ENCODE measurements at places on chromosomes 5 and 9. TPM values are rescaled to one million over a fixed set of nuclear protein-coding genes. Genes with fewer than 3 reads are reported as not detected.

The OXCT1 gene
- 74.6 TPM for polyA plus RNA-seq

The SPINK13 gene
- polyA plus RNA-seq, result 0.37 TPM

The IL33 gene
- polyA plus RNA-seq, result 8.9 TPM

The ESM1 gene
- polyA plus RNA-seq, result 13.3 TPM

The STARD4 gene
- 21.8 TPM for polyA plus RNA-seq

The SPATA9 gene
- 1.8 TPM for polyA plus RNA-seq

The ADRB2 gene
- 0.34 TPM for polyA plus RNA-seq

The OR2V2 gene
- not detected for polyA plus RNA-seq

The NMUR2 gene
- 0.13 TPM for polyA plus RNA-seq

The SURF6 gene
- 23.4 TPM for polyA plus RNA-seq

The MELK gene
- 19.5 TPM for polyA plus RNA-seq

The PGM5 gene
- 49.6 TPM for polyA plus RNA-seq

All from right renal cortex interstitium (tissue), 3 donors.